ENCODE measurements at places on chromosomes 12 and 14.

DNA sequence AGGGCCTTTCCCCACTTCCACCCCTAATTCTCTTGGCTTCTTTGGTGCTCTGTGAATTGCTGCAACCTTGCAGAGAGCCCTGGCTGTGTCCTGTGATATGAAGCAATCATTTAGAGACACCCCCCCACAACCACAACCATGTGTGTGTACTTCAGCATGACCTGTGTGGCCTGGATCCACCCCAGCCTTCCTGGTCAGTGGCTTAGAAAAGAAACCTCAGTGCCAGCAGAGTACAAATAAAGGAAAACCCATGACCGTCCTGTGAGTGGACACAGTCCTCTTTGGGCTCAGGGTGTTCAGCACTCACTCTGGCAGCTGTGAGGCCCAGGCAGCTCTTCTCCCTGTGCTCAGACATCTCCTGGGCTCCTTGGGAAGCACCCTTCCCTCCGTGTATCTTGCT, 206.6 kb upstream of the DIO3 start:
- no peak for DNase-seq

GRCh38 chr14:100070310-100070709, 5.1 kb downstream of the EVL start:
- no peak for DNase-seq

GRCh38 chr14:32977913-32978312, 39.2 kb downstream of the NPAS3 start:
- no peak for DNase-seq

GRCh38 chr14:20732477-20732876, 13.2 kb upstream of the EDDM3A start:
- no peak for DNase-seq

DNA sequence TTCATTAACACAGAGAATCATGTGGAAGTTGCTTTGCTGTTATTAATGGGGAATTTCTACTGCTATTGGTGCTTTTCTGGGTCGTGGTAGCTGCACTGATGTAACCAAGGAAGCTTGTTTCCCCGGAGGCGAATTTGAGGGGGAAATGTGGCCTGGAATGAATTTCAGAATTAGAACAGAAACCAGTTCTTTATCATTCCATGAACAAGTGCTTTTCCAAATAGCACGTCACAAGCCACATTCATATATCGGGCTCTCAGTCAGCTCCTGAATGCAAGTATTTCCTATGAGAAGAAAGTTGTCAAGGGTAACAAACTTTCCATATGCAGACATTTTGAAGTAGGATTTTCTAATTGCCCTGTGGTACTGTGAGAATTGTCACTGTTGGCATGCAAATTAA, 1353.2 kb downstream of the AACS start:
- no peak for DNase-seq

- peak; percentile 72 for DNase-seq
Measured at GRCh38 chr12:109291521-109292341, 17.4 kb downstream of the FOXN4 start.

- no peak for DNase-seq
Measured at GRCh38 chr12:72307229-72307628, 35.1 kb downstream of the TRHDE start.

GRCh38 chr12:120466560-120467315, 2.8 kb downstream of the SRSF9 start:
- no peak for DNase-seq

GRCh38 chr12:106696681-106697417, 77.6 kb upstream of the RIC8B start:
- DNase-seq, result no peak

- DNase-seq, result no peak
Measured at GRCh38 chr12:129870796-129871195, 33.0 kb downstream of the TMEM132D start.

DNA sequence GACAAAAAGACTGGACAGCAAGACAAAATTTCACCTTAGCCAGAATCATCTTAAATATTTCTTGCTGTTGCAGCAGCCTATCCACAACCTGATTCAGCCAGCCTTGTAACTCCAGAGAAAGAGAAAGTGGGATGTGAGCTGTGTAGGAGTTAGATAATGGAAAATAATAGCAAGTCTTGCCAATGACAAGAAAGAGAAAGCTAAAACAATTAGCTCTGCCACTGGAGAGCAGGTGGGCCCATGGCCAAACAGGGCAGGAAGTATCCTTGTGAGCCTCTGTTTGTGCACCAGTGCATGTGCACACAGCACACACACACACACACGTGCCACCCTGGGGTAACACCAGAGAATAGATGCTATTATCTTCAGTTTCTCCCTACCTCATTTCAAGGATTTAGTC, 106.0 kb upstream of the CCDC196 start:
- no peak for DNase-seq

DNA sequence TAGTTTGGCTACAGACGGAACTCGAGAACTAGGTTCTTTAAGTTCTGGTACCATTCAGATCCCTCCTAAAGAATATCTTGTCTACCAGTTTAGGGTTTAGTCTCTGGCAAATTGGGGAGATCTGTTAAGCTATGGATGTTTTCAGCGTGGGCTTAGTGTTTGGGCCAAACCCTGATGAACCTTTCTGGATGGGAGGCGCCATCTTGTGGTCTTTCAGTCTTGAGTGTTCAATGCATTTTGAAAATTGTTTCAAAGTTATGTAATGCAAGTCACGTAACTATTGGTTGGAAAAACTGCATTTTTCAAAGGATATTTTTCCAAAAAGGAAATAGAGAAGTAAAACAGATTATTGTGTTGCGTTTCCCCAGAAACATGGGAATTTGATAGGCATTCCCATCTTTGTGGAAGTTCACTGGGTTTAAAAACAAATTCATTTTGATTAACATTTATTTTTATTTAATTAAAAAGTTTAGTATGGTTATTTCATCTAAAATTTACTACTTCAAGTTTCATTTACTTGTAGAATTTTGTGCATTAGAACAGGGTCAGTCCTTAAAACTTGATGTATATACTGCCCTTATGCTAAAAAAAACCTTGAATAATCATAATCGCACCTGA, 169.0 kb downstream of the PRIMA1 start:
- DNase-seq, result peak; percentile 12

- DNase-seq, result no peak
Measured at GRCh38 chr12:115223991-115224390, 540.0 kb upstream of the TBX3 start.

DNA sequence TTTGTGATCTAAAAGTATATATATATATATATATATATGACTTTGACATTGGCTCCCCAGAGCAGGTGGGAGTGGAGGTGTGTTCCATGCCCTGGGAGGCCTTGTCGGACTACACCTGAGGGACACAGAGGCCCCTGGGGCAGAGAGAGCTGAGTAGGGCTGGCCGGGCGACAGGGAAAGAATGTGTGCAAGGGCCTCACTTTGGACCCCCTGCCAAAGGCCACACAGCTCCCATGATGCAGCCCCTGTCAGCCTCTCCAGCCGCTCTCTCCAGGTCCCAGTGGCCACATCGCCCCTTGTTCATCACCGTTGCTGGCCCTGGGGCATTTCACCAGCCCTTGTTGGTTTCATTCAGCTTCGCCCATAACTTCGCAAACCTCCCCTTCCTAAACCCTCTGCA, 123.9 kb downstream of the BCL11B start:
- DNase-seq, result no peak

DNA sequence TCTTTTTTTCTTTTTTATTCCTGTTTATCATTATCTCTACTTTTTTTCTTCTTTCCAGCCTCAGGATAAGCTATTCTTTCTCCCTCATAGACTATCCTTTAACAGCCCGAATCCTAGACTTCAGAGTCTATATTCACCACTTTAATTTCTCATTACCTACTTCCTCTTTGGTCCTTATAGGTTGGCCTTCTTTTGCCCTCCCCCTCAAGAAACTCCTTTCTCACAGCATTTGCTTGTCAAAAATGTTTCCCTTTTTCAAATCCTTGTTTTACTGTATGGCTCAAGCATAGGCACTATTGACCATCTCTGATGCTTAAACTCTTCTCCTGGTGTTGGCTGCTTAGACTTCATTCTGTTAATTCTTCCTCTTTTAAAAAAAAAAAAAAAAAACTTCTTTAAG, 52.5 kb downstream of the KIAA0586 start:
- no peak for DNase-seq

DNA sequence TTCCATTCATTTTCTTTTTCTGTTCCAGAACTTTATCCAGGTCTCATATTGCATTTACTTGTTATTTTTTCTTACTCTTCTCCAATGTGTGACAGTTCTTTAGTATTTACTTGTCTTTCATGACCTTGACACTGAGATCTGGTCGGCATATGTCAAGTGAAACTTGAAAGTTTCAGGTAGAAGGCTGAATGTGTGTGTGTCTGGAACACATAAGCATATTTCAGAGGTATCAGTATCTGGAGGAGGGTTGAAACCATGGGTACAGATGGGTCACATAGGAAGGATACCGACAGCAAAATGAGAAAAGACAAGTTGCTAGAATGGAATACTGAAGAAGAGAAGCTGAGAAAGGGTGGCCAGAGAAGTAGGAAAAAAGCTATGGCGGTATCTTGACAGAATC, 22.5 kb upstream of the PTGDR start:
- DNase-seq, result no peak

DNA sequence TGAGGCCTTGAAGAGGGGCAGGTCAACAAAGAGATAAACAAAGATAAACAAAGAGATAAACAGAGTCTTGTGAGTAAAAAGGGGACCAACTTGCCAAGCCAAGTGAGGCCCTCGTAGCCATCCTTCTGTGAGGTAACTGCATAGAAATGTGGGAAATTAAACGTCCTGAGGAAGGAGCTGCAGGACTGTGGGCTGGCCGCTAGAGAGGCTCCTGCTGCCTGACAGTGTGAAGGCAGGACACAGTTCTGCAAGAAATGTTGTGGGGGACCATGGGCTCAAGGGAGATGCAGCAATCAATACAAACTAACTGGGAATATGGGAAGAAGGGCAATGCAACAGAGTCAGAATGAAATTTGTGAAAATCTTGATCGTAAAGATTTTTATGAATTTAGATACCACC, 91.9 kb downstream of the SLC8A3 start:
- no peak for DNase-seq

- DNase-seq, result no peak
Measured at GRCh38 chr14:22479132-22479531, 109.9 kb downstream of the DAD1 start.

DNA sequence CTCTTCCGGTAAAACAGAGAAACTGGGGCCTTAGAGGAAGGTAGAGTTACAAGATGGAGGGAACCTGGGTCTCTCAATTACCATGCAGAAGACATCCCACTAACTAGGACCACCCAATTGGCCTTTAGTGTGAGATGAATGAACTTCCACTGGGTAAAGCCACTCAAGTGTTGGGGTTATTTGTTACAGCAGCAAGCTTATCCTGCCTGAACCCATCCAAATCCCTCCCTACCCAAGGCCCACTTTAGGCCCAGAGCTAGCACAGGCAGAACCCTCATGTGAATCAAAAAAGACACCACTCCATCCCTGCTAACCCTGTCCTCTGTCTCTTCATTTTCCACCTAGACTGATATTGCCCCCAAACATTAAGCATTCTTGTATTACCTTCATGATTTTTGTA, 746.7 kb upstream of the TBX3 start:
- DNase-seq, result no peak

GRCh38 chr14:28772613-28773012, 6.0 kb downstream of the FOXG1 start:
- DNase-seq, result no peak

GRCh38 chr12:100793182-100793581, 1.4 kb upstream of the ANO4 start:
- no peak for DNase-seq

- no peak for DNase-seq
Measured at GRCh38 chr12:62732861-62733427, 202.0 kb downstream of the PPM1H start.

DNA sequence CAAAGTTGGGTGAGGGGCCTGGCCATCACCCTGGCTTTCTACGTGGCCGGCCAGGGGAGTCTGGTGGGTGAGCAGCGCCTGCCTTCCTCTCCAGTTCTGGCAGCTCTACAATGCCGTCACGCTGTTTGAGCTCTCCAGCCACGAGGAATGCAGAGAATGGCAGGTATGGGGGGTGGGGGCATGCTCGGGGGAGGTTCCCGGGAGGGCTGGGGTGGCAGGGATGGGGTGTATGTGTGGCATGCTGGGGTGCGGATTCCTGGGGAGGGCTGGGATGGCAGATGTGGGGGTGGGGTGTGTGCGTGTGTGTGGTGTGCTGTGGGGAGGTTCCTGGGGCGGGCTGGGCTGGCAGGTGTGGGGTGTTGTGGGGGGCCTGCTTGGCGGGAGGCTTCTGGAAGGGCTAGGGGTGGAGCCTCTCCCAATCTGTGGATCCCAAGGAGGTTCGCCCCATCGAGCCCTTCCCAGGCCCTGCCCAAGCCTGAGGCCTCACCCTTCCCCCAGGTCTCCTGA, 18.5 kb downstream of the RHOF start:
- no peak for DNase-seq

DNA sequence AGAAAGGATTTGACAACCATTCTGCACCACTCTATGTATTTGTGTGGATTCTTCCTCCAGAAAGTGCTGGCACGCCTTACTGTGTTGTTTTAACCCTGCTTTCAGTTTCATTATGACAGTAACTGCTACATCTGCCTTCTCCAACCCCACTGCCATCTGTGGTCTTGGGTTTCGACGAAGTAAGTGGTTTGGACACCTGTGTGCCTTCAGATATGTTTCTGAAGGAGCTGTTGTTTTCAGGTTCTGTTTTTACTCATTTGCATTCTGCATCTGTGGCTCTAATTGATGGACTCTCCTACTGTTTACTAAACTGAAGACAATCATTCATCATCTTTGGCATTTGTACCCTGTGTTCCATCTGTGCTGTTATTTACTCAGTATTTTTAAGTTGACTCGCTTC, 4.1 kb downstream of the TSHR start:
- no peak for DNase-seq

DNA sequence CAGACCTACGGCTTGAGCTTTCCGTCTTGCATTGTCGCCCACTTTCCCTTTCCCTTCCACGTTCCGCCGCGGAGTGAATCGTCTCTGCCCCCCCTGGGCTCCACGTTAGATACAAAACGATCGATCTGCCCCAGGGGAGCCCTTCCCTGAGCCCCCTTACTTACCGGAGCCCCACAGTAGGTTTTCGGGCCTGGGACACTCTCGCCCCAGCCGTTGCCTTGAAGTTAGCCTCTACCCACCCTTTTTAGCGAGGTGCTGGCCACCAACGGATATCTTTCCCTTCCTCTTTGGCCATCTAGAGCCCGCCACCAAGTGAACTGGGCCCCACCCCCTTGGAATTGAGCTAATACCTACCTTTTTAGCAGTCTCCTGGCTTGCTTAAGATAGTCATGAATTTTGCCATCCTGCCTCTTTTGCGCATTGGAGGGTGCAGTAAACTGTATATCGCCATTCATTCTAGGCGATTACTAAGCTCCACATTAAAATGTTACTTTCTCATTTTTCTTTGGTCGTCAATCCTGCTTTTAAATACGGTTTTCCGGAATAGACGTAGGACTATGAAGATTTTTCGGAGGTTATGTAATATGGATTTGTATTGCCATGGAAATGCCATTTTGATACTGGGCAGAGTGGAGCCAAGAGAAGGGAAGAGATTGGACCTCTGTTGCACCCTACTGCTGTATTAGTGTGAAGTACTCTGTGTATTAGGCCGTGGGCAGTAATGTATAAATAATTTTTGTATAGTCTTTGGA, 764 bp downstream of the RBM25 start:
- peak; percentile 58 for DNase-seq

- DNase-seq, result no peak
Measured at GRCh38 chr12:18428416-18428815, 167.1 kb downstream of the PIK3C2G start.

Measured in nucleus accumbens (tissue), 56 donors.